ENCODE measurements at places on chromosomes 11 and 22.

DNA sequence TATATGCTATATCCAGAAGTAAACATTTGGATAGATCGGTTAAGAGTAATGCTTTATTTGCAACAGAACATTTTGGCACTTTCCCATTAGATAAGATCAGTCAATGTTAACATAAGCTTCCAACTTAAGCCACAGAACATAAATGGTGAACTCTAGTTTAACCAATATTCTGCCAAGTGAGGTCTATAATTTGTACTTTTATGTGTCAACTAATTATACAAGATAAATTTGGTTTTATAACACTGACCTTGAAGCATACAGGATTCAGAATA, 23.5 kb upstream of the BLID start:
- no peak for DNase-seq

DNA sequence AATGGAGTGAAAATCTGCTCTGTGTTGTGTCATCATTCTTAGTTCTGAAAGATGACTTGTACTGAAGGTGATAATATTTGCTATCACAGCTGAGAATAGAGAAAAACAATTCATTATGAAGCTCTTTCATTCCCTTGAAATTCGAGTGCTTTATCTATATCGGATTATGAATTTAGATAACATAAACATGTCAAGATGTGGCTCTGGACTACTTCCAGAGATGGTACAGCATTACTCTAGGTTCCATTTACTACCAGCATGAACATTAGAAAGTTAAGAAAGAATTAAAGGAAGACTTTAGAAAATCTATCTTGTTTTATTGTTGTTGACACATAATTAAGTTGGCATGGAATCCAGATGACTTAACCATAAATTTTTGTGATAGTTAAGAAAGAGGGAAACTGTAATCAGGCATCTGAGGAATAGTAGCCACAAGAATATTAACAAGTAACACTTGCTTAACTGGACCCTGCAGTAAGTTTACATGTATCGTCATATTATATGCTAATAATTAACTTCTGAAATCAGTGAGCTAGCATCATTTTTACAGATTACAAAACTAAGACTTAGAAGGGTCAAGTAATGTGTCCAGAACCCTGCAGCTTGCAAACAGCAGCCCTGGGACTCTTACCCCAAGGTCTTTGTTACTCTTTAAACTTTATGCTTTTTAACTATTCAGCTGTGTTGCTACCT, 182.6 kb downstream of the DDX10 start:
- no peak for DNase-seq

GRCh38 chr22:28052825-28053269, 133.8 kb upstream of the PITPNB start:
- no peak for DNase-seq

GRCh38 chr11:116693593-116694348, 79.0 kb downstream of the BUD13 start:
- no peak for DNase-seq

DNA sequence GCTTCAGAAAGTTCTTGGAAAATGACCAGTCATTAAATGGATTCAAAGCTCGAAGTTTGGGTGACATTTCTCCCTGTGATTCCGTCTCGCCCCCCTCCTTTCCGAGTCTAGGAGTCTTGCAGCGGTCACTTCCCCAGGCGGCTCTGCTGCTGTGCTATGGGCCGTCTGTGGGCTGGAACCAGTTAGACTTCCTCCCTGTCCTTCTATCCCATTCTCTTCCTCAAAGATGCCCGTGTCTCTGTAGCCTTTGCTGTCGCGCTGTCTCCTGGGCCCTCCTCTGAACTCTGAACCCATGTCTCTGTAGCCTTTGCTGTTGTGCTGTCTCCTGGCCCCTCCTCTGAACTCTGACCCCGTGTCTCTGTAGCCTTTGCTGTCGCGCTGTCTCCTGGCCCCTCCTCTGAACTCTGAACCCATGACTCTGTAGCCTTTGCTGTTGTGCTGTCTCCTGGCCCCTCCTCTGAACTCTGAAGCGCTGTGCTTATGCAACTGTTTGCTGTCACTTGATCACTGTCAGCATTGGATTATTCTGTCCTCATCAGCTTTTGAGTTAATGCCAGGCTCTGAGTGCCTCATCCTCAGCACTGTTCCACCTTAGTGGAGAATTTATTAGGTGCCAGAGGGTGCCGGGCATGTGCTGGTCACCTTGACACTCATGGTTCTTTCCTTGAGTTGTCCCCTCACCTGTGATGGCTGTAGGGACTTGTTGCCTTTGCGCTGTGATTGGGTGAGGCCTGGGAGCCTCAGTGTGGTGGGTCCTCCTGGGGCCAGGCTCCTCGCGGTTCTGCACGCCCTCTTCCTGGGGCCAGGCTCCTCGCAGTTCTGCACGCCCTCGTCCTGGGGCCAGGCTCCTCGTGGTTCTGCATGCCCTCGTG, 173.3 kb downstream of the TBC1D22A start:
- no peak for DNase-seq

- no peak for DNase-seq
These were observed 16.0 kb downstream of the RBM7 start for GRCh38 chr11:114416441-114416961.

- DNase-seq = no peak
These were observed 653 bp downstream of the NAGA start for GRCh38 chr22:42069801-42070516.

GRCh38 chr11:128239306-128239705, 348.1 kb downstream of the ETS1 start:
- DNase-seq = no peak

DNA sequence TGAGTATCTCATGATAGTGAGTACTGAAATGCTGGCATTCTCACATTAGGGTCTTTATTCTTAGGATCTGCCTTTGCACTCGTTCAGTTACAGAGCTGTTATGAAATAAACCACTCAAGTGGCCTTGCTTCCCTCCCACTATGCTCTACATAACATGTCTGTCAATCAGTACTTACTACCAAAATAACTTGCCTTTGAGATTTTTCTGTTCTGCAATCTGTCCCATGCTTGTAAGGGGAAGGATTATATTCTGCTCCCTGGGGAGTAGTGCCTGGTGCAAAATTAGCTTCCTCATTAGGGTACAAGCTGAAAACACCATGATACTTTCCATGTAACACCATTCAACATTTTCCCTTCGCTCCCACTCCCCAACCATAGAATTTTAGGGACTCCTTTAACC, 1.9 kb upstream of the GRAP2 start:
- DNase-seq = no peak
